ENCODE measurements at places on chromosomes 16 and 17. TPM values are rescaled to one million over a fixed set of nuclear protein-coding genes. Genes with fewer than 3 reads are reported as not detected.

Gene CDH11
- 350 TPM for polyA plus RNA-seq

Gene PYDC1
- polyA plus RNA-seq = not detected

Gene PEX12
- 10.1 TPM for polyA plus RNA-seq

- no peak for DNase-seq
Observed at GRCh38 chr16:8961811-8962390, 1.8 kb downstream of the USP7 start.

GRCh38 chr17:21376759-21377690 is 868 bp downstream of the KCNJ12 start:
- DNase-seq = peak; percentile 63

GRCh38 chr16:16782153-16782552 is 403.2 kb downstream of the NPIPA7 start:
- DNase-seq = no peak

DNA sequence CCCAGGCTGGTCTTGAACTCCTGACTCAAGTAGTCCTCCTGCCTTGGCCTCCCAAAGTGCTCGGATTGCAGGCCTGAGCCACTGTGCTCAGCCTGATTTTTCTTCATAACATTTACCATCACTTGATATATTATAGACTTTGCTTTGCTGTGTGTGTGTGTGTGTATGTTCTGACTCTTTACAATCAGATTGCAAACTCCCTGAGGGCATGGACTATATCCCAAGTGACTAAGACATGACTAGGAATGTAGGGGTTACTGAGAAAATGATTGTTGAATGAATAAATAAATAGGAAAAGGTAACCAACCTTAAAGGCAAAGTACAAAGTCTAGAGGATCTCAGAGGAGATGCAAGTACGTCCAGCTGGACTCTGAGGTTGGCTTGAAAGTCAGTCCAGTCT is 9.6 kb upstream of the OR2C1 start:
- DNase-seq = no peak

DNA sequence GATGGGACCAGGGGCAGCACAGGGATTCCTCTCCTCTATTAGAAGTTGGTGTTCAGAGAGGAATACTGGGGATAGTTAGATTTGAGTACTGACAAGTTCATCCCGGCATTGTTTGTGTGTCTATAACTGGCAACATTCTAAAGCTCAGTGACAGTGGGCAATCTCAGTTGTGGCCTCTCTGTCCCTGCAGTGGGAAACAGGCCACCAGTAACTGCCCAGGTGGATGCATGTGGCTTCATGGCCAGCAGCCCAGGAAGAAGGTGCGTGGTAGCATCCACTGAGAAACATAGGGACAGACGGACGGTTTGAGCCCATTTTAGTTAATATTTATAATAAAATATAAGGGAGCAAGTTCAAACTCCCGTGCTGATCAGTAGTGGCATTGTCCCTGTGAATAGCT is 51.5 kb downstream of the B9D1 start:
- DNase-seq = no peak

DNA sequence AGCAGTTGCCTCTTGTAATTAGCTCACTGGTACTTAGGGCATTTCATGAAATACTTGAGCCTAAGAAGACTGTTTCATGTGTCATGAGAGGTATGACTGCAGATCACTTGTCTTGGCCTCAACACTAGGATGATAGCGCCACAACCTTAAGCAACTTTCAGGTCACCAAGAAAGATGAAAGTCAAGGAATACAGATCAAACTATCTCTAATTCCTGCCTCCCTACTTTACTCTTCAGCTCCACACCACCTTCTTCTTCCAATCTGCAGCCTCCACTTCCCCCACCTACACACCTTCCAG is 28.0 kb downstream of the GNA13 start:
- DNase-seq = no peak

GRCh38 chr17:9255833-9256232 is 234.5 kb downstream of the NTN1 start:
- no peak for DNase-seq

DNA sequence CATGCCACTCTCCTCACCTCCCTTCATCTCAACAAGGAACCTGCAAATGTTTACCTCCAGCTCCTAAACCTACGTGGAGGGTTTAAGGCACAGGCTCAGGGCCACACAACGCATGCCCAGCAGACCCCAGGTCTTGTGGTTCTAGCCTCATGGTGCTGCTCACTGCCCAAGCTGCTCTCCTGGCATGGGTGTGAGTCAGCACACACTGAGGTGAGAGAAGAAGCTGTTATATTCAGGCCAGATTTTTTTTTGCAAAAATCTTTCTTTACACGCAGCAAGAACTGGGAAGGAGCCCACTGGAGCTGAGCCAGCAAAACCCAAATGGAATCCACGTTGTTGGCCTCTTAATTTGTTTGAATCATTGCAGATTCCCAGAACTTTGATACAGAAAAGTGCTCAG is 5.5 kb upstream of the C16orf96 start:
- DNase-seq = no peak

Data from left lung (tissue), 14 donors.